Activated CD4-positive, CD25-positive, alpha-beta regulatory T cell (primary cell): ENCODE measurements at places on chromosomes 1 and 21.

DNA sequence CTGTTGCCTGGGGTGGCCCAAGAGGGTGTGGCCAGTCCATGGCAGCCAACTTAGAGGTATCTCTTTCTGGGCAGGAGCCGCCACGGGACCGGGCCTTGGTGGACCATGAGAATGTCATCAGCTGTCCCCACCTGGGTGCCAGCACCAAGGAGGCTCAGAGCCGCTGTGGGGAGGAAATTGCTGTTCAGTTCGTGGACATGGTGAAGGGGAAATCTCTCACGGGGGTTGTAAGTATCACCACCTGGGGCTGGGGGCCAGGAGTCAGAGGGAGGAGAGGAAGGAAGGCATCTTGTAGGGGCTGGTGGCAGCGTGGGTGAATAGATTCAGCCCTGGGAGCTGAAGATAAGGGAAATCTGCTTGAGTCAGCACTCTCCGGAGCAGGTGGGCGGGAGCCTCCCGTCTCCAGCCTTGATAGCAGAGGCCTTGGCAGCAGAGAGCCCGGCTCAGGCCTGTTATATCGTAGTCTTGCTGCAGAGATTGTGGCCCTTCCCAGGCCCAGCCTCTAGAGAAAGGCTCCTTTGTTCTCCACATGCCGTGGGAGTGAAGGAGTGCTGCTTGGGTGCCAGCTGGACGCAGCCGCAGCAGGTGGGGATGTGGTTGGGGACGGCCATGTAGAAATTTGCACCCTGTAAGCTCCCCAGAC, 25.4 kb downstream of the PHGDH start:
- no peak for DNase-seq

GRCh38 chr1:37323486-37324377, 150.6 kb upstream of the ZC3H12A start:
- no peak for DNase-seq

DNA sequence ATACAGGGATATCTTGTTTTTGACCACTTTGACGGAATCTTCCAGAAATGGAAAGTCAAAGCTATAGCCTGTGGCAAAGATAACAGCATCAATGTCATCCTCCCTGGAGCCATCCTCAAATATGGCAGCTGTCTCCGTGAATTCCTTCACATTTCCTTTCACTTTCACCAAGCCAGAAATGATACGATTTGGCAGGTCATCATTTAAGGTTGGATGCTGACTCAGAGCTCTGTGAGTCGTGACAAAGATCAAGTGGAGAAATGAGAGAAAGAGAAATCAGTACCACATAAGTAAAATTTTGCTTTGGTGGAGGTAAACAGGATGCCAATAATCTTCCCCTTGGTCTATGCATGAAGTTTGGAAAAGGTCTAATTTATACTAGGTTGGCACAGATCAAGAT, 23.9 kb downstream of the FMO5 start:
- DNase-seq, result no peak

- DNase-seq, result no peak
These were observed 141.8 kb upstream of the AJAP1 start for GRCh38 chr1:4512636-4513035.

GRCh38 chr21:20802631-20803260, 195.5 kb upstream of the NCAM2 start:
- DNase-seq, result no peak

GRCh38 chr1:240621249-240621648, 9.3 kb upstream of the GREM2 start:
- no peak for DNase-seq

DNA sequence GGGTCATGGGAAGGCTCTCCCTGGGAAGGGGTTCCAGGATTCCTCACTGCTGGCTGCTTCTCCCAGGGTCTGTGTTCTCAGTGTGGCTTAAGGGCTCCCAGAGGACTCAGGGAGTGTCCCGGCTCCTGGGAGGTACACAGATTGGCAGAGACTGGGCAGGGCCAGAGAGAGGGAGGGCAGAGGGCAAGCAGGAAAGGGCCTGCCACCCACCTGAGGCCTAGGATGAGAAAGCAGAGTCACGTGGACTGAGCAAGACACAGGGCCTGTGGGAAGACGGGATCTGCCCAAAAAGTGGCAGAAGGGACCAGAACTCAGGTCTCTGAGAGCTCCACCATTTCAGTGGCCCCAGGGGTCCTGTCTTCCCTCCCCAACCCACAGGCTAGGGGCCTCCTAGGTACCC, 871 bp downstream of the SLFNL1 start:
- no peak for DNase-seq

DNA sequence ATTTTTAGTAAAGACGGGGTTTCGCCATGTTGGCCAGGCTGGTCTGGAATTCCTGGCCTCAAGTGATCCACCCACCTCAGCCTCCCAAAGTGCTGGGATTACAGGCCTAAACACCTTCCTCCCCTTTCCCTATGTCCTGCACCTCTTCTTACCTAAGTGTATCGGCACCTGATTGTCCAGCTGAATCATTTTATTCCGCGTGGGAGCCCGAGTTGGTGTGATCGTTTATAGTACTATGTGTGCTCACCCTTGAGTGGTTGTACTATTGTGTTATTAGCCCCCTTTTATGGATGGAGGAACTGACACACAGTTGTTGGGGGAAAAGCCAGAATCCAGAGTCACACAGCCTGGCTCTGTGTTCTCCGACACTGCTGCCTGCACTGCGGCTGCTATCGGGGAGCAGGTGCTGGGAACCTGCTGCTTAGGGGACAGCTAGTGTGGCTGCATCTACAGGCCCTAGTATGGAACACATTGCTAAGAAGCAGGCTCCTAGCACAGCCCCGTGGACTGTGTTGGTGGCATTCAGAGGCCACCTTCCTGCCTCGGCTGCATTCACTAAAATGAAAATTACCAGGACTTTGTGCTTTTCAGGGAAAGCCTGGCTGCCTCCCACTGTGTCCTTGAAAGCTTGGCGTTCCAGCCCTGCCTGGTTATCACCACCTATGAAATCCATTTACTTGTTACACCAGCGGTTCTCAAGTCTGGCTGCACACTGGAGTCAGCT, 21.6 kb downstream of the ENO1 start:
- no peak for DNase-seq

DNA sequence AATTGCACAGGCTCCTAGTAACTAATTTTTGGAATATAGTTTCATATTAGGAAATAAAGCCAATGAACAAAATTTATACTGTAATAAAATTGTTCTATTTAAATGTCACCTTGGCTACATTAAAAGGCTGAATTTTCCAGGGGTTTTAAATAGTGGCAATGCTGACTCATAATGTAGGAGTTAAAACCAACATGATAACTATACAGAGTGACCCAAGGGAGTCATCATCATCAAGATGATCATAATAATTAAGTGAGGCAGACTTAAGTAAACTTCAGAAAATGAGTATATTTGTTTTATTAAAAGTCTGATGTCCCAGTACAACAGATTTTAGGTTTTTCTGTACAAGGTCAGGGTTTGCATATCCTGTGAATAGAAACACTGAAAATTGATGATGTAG, 183.4 kb downstream of the PLPPR4 start:
- DNase-seq, result no peak

GRCh38 chr1:72170246-72170645, 112.1 kb downstream of the NEGR1 start:
- DNase-seq, result no peak
